GM23338 (cell line): ENCODE measurements at places on chromosomes 2 and 18.
A peak's percentile ranks its signal among the peaks of the same experiment; 100 is the strongest.

GRCh38 chr18:68234131-68234530, 480.8 kb downstream of the TMX3 start:
- no peak for DNase-seq

GRCh38 chr2:136323195-136323594, 205.2 kb upstream of the CXCR4 start:
- no peak for DNase-seq

- peak; percentile 17 for DNase-seq
Observed at GRCh38 chr2:12313445-12314126, 403.1 kb upstream of the TRIB2 start.

DNA sequence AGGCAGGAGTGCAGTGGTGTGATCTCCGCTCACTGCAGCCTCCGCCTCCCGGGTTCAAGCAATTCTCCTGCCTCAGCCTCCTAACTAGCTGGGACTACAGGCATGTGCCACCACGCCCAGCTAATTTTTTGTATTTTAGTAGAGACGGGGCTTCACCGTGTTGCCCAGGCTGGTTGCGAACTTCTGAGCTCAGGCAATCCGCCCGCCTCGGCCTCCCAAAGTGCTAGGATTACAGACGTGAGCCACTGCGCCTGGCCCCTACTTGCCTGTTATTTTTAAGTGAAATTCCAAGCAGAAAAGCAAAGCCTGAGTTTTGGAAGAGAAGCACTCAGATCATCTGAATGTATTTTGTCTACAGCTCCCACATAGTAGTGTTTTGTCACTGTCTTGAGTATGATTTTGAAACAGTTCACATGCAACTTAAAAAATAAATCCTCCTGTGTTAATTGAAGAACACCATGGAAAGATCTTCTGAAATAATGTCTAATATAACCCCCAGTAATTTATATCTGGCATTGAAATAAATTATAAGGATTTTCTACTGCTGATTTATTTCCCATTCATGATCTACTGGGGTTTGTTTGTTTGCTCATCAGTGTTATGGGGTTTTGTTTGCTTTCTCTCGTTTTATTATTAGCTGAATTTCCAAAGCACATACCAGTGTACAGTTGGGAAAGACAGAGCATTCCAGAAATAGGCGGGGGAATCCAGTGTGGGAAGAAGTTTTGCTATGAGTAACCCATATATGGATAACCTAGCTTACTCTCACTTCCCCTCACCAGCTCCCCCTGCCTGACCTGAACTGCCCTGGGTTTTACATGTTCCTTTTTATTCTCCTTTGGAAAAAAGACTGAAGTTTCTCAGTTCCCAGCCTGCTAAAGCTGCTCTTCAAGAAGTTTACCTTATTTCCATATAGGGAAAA, 80.1 kb upstream of the MAP3K20 start:
- DNase-seq = peak; percentile 42

DNA sequence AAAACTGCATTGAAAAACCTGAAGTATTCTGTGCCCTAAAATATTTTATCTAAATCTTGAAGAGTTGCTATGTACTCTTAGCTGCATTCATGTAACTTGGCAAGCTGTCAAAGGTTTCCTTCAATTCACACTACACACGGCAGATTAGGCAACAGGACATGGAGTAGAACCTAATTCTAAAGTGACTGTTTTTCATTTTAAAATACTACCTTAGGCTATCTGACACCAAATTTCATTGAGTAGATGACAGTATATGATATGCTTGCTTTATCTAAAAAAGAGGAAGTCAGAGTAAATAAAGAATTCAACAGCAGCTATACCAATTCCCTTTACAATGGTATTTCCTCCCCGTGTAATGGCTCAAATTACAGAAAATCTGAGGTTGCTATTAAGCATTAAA, 45.4 kb downstream of the EXOC6B start:
- DNase-seq = no peak

- no peak for DNase-seq
Observed at GRCh38 chr18:76394780-76395476, 100.1 kb downstream of the ZNF516 start.

DNA sequence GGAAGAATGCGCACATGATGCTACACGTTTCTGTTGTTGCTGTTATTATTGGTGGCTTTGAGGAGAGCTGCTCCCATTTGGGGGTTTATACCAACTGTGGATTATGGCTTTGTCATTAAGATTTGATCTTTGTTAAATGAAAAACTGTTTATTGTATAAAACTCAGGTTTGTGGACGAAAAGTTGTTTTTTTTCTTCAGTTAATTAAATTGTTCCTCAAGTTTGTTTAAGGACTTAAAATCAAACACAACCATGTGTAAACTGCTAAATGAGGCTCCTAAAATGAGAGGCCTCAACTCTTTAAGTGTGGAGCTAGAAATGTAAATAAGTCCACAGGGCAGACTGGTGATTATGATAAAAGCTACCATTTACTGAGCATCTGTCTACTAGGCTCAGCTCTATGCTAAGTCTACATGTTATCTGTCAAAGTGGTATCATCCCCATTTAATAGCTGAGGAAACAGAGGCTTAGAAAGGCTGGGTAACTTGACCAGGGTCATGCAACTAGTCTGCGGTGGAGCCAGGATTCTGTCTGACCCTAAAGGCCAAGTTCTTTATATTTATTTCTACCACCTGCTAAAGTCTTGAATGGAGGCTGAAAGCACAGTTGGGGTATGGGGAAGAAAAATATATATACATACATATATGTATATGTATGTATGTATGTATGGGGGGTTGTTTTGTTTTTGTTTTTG, 4.1 kb downstream of the MYCN start:
- no peak for DNase-seq

DNA sequence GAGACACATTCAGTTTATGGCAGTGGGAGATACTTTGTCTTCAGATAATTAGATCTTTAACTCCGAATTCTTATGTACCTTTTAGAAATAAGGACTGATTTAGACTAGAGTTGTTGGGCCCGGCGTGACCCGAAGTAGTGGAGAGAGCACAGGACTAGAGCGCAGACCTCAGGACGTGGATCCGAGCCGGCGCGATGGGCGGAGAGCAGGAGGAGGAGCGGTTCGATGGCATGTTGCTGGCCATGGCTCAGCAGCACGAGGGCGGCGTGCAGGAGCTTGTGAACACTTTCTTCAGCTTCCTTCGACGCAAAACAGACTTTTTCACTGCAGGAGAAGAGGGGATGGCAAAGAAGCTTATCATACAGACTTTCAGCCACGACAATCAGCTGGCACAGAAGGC, 54.5 kb downstream of the FMNL2 start:
- DNase-seq = no peak

GRCh38 chr2:81650048-81650971, 1345.8 kb upstream of the LRRTM1 start:
- DNase-seq = peak; percentile 42

DNA sequence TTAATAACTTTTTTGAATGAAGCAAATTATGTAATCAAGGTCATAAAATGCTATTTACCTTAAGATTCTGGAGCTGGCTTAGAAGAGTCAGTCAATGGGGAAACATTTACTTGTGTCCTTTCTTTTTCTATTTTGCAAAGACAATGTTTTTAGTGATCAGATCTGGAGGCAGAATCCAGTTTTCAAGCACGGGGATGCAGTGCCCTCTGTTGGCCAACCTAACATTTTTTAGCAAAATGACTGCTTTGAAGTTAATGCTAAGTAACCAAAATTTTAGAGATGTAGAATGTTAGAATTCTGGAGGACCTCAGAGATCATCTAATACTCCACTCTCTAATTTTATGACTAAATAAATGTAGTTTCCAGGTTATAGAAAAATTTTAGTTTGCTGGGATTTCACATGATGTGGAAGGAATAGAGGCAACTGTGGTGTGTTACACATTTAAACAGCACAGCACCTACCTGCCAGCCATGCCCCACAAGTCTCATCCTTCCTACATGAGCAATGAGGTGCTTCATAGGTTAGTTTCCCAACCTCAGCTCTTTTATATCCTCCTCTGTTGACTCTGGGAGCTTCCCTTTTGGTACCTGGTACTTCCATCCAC, 23.6 kb upstream of the SLC9A4 start:
- DNase-seq = peak; percentile 68
